ENCODE measurements at places on chromosomes 16 and 17. TPM values are rescaled to one million over a fixed set of nuclear protein-coding genes. Genes with fewer than 3 reads are reported as not detected.

GRCh38 chr17:27526604-27527002 is 70.4 kb downstream of the KSR1 start:
- H3K4me3 ChIP-seq: no peak overlapping the region
- no peaks in the 10 kb centered on the region for H3K36me3 ChIP-seq
- H3K27ac ChIP-seq: no peak overlapping the region
- peaks cover 13% of the 10 kb centered on the region for H3K4me1 ChIP-seq
- peak; percentile 51 for DNase-seq

DNA sequence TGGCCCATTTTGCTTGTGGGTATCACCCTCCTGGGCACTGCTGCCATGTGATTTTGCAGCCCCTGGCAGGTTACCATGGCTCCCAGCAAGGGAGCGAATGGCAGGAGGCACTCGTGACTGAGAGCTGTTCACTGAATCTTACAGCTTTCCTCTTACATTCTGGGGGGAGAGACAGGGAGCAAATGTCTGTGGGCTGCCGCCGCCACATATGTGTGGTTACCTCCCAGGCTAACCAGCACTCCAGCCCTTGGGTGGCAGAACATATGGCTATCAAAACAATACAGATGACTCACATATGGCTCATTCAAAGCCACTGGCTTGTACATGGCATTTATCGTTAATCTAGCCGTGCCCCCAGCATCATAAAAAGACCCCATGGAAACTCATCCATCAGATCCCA is 19.8 kb downstream of the GTF3C1 start:
- H3K27ac ChIP-seq: no peak overlapping the region
- no peaks in the 10 kb centered on the region for H3K27me3 ChIP-seq
- H3K36me3 ChIP-seq: no peaks in the 10 kb centered on the region
- H3K4me1 ChIP-seq: no peaks in the 10 kb centered on the region
- no peak for DNase-seq

DNA sequence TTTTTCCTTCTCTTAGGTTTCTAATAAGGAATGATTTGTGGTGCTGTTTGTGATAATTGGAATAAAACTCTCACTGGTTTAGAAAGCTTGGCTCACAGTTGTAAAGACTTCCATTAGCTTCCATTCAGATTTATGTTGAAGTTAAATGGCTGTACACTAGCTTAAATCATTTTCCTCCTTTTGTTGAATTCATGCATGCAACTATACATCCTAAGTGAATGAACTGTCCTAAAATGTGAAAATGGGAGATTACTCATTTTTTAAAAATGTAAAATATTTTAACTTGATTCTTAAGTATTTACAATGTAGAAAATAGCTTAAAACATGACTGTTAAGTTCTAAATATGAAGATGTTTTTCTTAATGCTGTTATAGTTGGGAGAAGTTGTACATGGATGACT is 15.2 kb downstream of the PRKCA start:
- no peaks in the 10 kb centered on the region for H3K27me3 ChIP-seq
- no peak for DNase-seq
- H3K36me3 ChIP-seq: no peaks in the 10 kb centered on the region
- no peak overlapping the region for H3K27ac ChIP-seq

GRCh38 chr17:28370035-28370743 is at the start of gene VTN:
VTN (minus strand) TSS chr17:28370307; CDS start chr17:28370203, 104 bp downstream.
- H3K27me3 ChIP-seq: no peaks in the 10 kb centered on the region
- no peaks in the 10 kb centered on the region for H3K36me3 ChIP-seq
- no peak within 1 kb of the TSS for H3K27ac ChIP-seq
- H3K4me1 ChIP-seq: peaks cover 7% of the 10 kb centered on the region
- no peak for DNase-seq
- no peak within 1 kb of the TSS for H3K4me3 ChIP-seq

DNA sequence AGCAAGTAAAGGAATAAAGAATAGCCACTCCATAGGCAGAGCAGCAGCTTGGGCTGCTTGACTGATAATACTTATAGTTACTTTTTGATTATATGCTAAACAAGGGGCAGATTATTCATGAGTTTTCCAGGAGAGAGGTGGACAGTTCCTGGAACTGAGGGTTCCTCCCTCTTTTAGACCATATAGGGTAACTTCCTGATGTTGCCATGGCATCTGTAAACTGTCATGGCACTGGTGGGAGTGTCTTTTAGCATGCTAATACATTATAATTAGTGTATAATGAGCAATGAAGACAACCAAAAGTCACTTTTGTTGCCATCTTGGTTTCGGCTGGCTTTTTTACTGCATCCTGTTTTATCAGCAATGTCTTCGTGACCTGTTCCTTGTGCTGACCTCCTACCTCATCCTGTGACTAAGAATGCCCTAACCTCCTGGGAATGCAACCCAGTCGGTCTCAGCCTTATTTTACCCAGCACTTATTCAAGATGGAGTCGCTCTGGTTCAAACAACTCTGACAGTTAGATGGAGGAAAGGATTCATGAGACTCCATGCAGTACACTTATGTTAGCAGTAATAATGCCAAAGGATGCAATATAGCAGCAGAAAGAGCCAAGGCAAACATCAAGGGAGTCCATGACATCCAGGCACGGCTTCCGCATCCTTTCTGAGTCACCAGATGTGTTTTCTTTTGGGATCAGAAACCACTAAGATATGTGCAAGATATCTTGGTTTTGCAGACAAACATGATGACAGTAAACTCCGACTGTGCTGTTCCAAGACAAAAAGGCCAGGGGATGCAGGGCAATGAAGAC is 55.8 kb upstream of the B4GALNT2 start:
- DNase-seq: no peak
- no peaks in the 10 kb centered on the region for H3K36me3 ChIP-seq
- no peaks in the 10 kb centered on the region for H3K4me1 ChIP-seq
- no peak overlapping the region for H3K4me3 ChIP-seq
- no peak overlapping the region for H3K27ac ChIP-seq

DNA sequence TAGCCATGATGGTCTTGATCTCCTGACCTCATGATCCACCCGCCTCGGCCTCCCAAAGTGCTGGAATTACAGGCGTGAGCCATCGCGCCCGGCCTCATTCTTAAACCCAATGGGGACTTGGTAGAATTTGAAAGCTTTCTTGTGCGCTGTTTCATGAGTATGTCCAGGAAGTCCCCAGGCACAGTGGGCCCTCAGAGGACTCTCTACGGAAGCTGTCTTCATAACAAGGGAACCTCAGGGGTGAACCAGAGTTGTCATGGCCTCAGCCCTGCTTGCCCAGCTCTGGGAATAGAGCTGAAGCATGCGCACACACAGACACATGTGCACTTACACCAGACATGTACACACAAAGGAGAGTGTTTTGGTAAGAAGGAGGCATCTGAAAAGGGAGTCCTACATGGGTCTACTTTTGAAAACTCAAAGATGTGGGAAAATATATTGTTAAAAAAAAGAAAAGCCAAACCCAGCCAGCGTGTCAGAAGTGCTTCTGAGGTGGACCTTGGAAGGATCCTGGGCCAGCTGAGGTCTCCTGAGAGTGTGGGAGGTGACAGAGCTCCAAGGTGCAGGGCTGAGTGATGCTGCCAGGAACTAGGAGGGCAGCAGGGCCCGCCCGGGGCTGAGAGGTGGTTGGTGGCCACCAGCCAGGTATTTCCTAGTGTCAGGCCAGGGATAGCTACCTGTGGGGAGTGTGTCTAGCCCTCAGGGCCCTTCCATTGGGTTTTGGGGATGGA is 54.6 kb downstream of the EPN2 start:
- H3K4me3 ChIP-seq: no peak overlapping the region
- no peaks in the 10 kb centered on the region for H3K27me3 ChIP-seq
- DNase-seq: no peak
- H3K4me1 ChIP-seq: peaks cover 11% of the 10 kb centered on the region
- H3K36me3 ChIP-seq: no peaks in the 10 kb centered on the region
- no peak overlapping the region for H3K27ac ChIP-seq

GRCh38 chr17:57649731-57650484 is 95.2 kb downstream of the CCDC182 start:
- no peak overlapping the region for H3K4me3 ChIP-seq
- H3K27me3 ChIP-seq: no peaks in the 10 kb centered on the region
- DNase-seq: no peak
- no peak overlapping the region for H3K27ac ChIP-seq

DNA sequence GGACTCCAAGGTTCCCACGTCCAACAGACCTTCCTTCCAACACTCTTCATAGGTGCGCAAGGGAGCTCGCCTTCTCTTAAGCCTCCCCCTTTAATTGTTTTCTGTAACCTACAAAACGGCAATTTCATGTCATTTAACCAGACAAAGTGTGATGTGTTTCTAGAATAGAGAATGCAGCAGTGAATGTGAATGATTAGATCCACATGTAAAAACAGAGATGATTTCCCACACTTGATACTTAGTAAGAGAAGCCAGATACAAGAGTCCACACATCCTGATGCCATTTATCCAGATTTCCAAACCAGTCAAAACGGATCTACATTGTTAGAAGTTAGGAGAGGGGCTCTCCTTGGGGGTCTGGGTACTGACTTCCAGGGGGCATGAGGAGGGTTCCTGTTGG is 89.3 kb downstream of the IRF8 start:
- no peaks in the 10 kb centered on the region for H3K4me1 ChIP-seq
- no peaks in the 10 kb centered on the region for H3K27me3 ChIP-seq
- DNase-seq: no peak

GRCh38 chr16:47036201-47036600 is 62.7 kb upstream of the DNAJA2 start:
- H3K27ac ChIP-seq: no peak overlapping the region
- no peak for DNase-seq
- H3K4me3 ChIP-seq: no peak overlapping the region
- no peaks in the 10 kb centered on the region for H3K36me3 ChIP-seq
- H3K4me1 ChIP-seq: peaks cover 7% of the 10 kb centered on the region

GRCh38 chr17:1073241-1073962 is 76.5 kb downstream of the TIMM22 start:
- H3K27ac ChIP-seq: no peak overlapping the region
- H3K36me3 ChIP-seq: no peaks in the 10 kb centered on the region
- H3K4me1 ChIP-seq: no peaks in the 10 kb centered on the region
- no peaks in the 10 kb centered on the region for H3K27me3 ChIP-seq
- no peak overlapping the region for H3K4me3 ChIP-seq

GRCh38 chr17:32739722-32740121 is 137.2 kb downstream of the MYO1D start:
- H3K36me3 ChIP-seq: no peaks in the 10 kb centered on the region
- no peaks in the 10 kb centered on the region for H3K4me1 ChIP-seq
- no peak for DNase-seq

DNA sequence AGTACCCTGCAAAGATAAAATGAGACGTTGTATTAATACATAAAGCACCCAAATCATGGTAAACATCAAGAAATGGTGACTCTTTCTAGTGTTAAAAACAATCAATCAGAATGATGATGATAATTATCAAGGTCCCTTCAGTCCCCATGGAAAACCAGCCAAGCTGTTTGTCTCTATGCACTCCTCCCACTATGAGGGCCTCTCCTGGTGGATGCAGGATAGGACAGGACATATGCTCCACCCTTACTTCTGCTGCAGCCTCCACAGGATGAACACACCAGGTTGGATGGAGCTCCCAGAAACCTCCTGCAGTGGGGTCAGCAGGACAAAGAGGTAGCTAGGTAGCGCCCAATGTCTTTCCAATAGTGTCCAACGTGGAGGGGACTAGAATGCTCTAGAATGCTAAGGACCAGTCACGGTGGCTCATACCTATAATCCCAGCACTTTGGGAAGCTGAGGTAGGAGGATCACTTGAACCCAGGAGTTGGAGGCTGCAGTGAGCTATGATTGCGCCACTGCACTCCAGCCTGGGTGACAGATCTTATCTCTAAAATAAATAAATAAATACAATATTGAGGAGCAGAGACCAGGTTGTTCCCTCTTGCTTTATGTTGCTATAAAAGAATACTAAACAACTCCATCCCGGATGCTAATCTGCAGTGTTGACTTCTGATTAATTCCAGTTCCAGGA is 9.9 kb upstream of the KDM8 start:
- H3K4me1 ChIP-seq: no peaks in the 10 kb centered on the region
- no peak overlapping the region for H3K4me3 ChIP-seq
- H3K27ac ChIP-seq: no peak overlapping the region
- no peaks in the 10 kb centered on the region for H3K36me3 ChIP-seq
- no peaks in the 10 kb centered on the region for H3K27me3 ChIP-seq

DNA sequence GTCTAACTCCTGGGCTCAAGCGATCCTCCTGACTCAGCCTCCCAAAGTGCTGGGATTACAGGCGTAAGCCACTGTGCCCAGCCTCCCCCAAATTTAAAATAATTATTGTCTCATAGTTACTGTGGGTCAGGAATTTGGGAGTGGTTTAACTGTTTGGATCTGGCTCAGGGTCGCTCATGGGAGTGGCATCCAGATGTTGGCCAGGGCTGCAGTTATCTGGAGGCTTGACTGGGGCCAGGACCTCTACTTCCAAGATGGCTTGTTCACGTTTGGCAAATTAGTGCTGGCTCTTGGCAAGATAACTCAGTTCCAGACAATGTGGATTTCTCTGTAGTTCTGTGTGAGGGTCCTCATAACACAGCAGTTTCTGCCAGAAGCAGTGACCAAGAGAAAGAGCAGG is 8.0 kb downstream of the TEN1 start:
- H3K36me3 ChIP-seq: no peaks in the 10 kb centered on the region
- no peak overlapping the region for H3K4me3 ChIP-seq
- H3K4me1 ChIP-seq: no peaks in the 10 kb centered on the region
- no peaks in the 10 kb centered on the region for H3K27me3 ChIP-seq
- DNase-seq: no peak

MT4 gene
- not detected for polyA plus RNA-seq

SGCA gene
- polyA plus RNA-seq: 3.4 TPM

BAIAP3 gene
- 0.25 TPM for polyA plus RNA-seq

CDH5 gene
- 36.8 TPM for polyA plus RNA-seq

TEDC2 gene
- polyA plus RNA-seq: not detected

CD19 gene
- 2.5 TPM for polyA plus RNA-seq

ADAD2 gene
- polyA plus RNA-seq: 0.12 TPM

SHISA6 gene
- polyA plus RNA-seq: 1.5 TPM

CACNA1H gene
- 80.4 TPM for polyA plus RNA-seq

CLEC19A gene
- polyA plus RNA-seq: not detected

RAMP2 gene
- polyA plus RNA-seq: 98.5 TPM

TBX21 gene
- 0.12 TPM for polyA plus RNA-seq

All from ovary (tissue), 10 donors.